ENCODE measurements at places on chromosomes 2 and 18.

DNA sequence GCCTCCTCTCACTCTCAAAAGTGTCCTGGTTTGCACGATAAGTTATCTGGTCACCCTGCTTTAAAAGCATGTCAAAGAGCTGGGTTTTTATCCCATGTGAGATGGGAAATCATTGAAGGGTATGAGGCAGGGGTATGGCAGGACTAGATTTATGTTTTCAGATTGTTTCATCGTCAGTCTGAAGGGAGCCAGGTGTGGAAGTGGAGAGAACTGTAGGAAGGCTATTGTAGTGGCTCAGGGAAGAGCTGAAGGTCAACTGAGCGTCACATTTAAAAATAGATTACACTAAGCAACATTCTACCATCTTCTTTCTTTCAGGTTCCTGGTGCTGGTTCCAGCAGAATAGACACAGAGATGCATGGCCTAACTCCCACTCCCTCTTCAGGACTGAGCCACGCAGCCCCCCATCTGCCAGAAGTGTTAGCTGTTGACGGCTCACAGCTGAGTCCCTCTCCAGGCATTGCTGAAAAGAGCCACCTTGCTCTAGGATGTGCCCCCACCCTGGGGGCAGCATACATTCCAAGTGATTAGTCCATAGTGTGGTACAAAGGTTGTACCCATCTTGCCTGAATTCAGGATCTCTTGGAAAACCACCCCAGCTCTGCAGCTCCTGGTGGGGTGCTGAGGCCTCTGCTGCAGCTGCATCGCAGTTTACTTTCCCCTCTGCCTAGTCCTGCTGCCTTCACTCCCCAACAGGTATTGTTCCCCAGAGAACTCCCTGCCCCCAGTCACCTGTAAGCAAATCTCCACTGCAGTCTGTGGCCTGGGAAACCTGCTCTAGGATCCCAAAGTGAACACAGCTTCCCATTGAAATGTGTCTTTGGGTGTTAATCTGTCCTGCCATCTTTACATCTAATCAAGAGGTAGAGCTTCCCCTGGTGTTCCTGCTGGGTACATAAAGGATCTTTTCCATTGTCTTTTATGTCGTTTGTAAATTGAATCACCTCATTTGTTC lies 79.5 kb upstream of the KLF7 start:
- no peak for DNase-seq

DNA sequence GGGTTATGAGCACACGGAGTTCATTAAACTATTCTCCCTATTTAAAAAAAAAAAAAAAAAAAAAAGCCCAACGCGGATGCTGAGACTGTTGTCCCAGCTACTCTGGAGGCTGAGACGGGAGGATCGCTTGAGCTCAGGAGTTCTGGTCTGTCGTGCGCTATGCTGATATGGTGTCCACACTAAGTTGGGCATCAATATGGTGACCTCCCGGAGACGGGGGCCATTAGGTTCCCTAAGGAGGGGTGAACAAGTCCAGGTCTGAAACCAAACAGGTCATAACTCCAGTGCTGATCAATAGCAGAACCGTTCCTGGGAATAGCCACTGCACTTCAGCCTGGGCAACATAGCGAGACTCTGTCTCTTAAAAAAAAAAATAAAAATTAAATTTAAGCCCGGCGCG lies 12.9 kb upstream of the ANKRD53 start:
- DNase-seq, result no peak

GRCh38 chr2:20366672-20367116 lies 16.1 kb upstream of the PUM2 start:
- no peak for DNase-seq

DNA sequence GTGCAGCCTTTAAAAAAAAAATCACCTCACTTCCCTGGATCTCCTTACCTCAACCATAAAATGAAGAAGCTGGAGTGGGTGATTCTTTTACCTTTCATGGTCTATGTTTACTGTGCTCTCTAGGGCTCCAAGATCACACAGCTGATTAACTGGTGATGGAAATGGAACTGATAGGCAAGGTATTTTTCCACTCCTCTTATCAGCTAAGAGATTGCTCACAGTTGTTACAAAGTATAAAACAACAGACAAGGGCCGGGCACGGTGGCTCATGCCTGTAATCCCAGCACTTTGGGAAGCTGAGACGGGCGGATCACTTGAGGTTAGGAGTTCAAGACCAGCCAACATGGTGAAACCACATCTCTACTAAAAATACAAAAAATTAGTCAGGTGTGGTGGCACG lies 14.5 kb downstream of the RPS27A start:
- DNase-seq, result no peak

Measured in stimulated activated CD4-positive, alpha-beta T cell treated with anti-CD3 and anti-CD28 coated beads, Interleukin-2, amount 100 ng/mL, for 48 hours (primary cell).